ENCODE measurements at places on chromosomes 1 and 21.

GRCh38 chr21:29195981-29196669 is 65.7 kb downstream of the MAP3K7CL start:
- DNase-seq, result peak; percentile 85

DNA sequence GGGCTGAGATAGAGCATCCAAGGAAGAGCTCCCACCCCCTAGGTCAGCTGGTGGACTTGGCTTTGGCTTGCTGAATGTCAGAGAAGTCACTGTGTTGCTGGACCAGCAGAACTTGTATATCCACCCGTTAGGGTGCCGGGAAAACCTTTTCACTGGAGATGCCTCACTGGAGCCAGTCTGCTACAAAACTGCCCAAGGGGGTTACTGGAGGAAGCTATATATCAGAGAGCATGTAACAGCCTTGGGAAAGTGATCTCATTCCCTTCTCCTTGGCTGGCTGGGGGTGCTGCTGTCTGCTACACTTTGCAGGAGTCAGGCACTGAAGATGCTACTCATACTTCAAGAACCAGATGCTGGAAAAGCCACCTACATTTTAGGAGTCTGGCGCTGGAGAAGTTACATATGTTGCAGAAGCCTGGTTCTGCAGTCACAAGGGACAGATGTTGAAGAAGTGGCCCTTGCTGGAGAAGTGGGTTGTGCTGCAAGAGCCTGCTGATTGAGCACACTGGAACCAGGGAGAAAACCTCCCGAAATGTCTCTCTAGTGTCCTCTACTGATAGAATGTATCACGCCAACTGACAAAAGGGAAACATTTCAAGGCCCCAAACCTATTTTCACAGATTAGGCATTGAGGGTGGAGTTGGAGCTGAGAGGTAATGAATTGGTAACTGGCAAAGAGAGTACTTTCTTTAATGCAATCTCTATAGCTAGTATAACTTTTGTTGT is 250.6 kb downstream of the SPATA17 start:
- DNase-seq, result no peak

- no peak for DNase-seq
These were observed 139.7 kb upstream of the ERRFI1 start for GRCh38 chr1:8165595-8166360.

DNA sequence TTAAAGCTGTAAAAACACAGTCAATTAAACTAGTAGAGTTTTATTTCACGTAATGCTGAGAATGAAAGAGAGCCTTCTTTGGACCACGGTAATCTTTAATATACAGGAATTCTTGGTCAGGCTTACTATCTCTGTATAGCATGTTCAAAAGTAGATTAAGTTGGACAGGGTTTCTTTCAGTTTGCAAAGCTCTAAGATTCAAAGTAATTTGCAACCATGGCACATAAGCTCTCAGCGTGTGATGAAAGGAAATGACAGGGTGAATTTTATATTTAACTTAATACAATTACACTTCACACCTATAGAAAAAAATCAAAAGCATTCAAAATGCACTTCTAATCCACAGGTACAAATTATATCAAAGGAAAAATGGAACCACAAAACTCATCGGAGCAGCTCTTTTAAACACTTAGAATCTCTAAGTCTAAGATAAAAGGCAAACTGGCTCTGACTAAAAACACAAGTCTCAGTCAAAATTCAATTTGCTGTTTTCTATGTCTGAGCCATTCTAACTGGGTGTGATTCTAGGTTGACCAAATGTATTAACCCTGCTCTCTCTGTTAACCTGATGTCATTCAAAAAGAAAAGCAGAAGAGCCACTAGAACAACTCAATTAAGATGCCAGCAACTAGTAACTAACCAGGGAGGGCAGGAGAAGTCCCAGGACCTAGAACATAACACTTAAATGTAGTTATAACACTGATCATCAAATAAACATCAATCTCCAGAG is 147.7 kb downstream of the RERE start:
- no peak for DNase-seq

GRCh38 chr1:228515200-228515834 is 28.1 kb downstream of the RNF187 start:
- peak; percentile 59 for DNase-seq

DNA sequence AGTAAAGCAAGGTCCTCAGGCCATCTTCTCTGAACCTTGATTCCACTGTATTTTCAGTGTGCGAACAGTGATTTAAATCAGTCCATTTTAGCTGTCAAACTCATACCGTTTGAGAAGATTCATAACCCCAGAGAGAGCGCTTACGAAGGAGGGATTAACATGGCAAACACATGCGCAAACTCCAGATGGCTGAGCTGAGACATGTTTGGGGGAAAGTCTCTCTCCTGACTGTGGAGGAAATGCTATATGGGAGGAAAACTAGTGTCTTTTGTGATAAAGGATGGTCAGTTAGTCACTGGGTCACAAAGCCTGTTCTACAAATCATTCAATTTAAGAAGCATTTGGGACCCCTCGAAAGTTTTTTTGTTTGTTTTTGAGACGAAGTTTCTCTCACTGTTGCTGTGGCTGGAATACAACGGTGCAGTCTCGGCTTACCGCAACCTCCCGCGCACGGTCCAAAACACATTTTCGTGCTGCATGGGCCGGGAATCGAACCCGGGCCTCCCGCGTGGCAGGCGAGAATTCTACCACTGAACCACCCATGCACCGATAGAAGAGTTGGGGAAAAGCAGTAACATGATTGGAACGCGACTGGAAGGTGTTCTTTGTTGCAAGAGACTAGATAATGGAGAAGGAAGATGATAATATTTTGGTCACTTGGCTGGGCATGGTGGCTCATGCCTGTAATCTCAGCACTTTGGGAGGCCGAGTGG is 58.4 kb upstream of the CXADR start:
- DNase-seq, result peak; percentile 24

GRCh38 chr1:156812293-156812990 is 4.2 kb downstream of the SH2D2A start:
- DNase-seq, result no peak

DNA sequence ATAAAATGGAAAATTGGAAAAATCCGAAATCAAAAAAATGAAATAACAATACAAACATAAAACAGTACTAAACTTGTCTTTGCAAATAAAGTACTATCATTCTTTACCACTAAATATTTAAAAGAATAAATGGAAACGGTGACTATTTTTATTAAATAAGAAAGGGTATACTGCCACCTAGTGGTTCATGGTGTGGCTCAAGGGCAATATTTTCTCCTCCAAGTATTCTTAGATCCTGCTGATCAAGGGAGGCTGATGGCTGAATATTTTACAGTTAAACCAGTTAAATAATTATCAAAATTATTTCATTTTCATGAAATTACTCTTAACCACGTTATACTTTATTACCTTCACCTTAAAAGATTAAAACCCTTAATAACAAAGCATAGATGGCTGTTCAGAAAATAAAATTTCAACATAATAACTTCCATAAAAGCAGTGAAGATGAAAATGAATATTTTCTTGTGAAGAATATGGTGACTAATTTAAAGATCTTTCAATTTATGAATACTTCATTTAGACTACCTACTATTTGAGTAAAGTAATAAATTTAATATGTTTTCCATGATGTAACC is 1793.9 kb downstream of the NCAM2 start:
- peak; percentile 21 for DNase-seq

- DNase-seq, result no peak
These were observed 64.1 kb downstream of the WDR4 start for GRCh38 chr21:42815217-42815616.

- DNase-seq, result no peak
These were observed 24.0 kb downstream of the TFF3 start for GRCh38 chr21:42291003-42291750.

DNA sequence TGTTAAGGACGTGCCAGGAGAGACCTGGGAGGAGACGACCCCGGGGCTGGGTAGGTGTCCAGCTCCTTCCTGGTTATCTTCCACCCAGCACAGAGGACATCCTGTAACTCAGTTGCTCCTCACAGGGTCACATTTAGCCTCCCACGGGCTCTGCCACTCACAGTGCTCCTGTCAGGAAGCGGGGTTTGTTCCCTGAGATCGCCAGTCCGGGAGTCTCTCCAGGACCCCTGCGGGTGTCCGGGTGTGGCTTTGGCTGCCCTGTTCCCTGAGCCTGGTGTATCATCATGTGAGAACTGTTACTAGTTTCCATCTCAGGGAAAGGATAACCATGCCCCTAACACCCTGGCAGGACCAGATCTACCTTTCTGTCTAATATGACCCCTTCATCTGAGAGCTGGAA is 158.2 kb upstream of the RUNX1 start:
- DNase-seq, result no peak

- DNase-seq, result peak; percentile 11
These were observed 11.5 kb downstream of the SLC37A1 start for GRCh38 chr21:42525029-42525581.

- DNase-seq, result peak; percentile 63
These were observed 495 bp upstream of the NTRK1 start for GRCh38 chr1:156860113-156860627.

- DNase-seq, result no peak
These were observed 95.0 kb downstream of the LAMC2 start for GRCh38 chr1:183281039-183281438.

DNA sequence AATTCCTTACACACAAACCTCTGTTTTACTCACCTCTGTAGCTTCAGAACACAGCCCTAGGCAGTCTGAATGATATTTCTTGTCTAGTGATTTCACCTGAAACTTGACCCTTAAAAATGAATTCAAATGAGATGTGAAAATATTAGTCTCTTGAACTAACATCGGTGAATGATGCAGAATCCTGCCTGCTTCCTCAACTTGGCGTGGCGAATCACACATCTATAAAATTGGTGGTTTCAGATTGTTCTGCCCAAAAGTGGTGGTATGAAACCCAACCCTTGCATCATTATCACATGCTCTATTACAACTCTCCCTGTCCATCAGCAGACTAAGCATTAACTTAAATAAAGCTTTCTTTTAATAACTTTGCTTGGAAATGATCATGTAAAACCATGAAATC is 26.9 kb upstream of the C1orf21 start:
- DNase-seq, result no peak

- DNase-seq, result no peak
These were observed 4.9 kb upstream of the STMN1 start for GRCh38 chr1:25911162-25911561.

DNA sequence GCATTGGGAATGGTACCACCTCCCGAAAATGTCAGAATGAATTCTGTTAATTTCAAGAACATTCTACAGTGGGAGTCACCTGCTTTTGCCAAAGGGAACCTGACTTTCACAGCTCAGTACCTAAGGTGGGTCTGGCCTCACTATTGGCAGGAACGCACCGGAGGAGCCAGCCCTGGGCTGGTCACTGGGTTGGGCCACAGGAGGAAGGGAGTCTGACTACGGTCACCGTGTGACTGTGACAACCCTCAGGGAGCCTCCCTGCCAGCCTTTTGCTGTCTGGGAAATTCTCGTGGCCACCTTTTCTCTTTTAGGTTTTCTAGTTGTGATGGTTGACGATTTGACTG is 2.2 kb downstream of the IL10RB start:
- DNase-seq, result no peak

DNA sequence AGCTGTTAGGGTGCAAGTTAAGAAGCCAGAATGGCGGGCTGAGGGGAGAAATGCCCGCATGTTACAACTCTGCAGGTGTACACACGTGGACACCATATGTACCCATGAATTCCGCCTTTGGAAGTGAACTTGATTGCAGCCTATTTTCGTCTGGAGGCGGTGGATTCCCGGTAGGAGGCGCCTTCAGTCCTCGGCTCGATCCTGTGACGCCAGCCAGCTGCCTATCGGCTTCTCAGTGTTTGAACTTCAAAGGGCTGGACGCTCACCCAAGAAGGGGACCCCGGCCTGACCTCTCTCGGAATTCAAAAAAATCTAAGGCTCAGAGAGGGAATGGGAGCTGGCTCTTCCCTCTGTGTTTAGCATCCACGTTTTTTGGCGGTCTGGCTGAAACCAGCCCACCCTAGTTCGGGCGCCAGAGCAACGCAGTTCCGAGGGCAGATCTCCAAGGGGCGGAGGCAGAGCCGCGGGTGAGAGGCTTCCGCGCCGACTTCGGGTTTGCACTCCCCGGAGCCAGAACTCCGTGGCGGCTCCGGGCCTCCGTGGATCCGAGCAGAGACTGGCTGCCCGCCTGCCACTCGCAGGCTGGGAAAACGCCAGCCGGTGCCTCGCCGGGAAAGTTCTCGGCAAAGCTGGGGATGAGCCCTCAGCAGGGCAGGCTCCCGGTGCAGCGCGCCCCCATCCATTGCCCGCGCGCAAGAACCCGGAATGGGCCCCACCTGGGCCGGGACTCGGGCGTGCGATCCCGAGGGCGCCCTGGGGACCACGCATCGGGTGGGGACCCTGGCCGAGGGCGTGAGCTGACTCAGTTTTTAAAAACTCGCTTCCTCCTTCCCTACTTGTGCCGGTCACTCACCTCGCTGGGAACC is 996 bp upstream of the TMEM51 start:
- no peak for DNase-seq

DNA sequence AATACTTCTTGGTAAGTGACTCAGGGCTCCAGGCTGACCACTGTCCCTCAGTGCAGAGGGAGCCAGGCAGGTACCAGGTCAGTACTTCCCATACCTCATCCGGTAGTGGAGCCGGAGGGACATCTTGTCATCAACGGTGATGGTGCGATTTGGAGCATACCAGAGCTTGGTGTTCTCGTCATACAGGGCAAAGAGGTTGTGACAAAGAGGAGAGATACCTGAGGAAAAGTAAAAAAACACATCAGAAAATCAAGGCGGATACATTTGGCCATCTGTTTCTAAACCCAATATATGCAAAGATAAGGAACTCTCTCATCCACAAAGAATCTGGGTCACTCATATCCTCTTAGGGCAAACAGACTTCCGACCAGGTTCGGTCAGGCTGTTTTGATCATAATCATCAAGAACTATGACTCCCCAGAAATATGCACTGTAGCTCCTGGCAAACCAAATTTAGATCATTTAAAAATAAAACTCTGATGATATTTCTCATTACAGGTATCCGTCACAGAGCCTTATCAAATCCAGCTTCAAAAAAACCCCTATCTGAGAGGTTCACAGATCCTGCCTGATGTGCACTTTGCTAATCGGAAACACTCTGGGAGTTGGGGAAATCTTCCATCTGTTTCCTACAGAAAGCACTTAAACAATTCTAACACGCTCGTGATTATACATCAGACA is 87.3 kb downstream of the JAK1 start:
- no peak for DNase-seq

- DNase-seq, result no peak
These were observed 136.2 kb upstream of the RUNX3 start for GRCh38 chr1:25066256-25066655.

DNA sequence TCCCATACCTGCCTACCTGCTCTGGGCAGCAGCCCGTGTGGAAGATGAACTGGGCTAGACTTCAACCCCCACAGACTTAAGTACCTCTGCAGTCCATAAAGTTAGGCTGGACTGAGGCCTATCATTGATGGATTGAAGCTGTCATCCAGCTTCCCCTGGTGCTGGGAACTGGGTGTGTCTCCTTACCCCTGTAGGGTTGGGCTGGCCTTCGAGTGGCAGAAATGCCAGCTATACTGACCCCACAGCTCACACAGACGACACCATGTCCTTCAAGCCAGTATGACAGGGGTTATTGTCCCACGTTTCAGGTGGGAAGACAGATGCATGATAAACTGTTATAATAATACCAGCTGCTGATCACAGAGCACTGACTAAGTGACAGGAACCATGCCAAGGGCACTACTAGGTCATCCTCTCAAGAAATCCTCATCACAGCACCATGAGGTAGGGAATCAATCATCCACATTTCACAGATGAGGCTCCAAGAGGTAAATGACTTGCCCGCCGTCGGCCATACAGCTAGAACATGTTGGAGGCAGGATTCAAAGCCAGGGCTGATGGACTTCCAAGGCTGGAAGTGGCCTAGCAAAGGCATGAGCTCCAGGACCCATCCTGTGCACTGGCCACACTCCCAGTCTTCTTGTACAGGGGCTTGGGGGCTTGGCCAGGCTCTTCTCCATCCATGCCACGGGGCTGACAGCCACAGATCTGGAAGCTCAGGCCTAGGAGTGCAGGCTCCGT is at the start of gene BEST4:
Gene BEST4, minus strand, starts transcription at position 51 of the 741 bp plus-strand sequence. CDS start 465 bp downstream, outside the sequence.
- DNase-seq, result no peak
